HCT116 (cell line): ENCODE measurements at places on chromosomes 4 and X. TPM values are rescaled to one million over a fixed set of nuclear protein-coding genes. Genes with fewer than 3 reads are reported as not detected.

Gene SNCA
- 1.0 TPM for total RNA-seq

Gene TSC22D3
- 24.6 TPM for total RNA-seq

Gene FABP2
- not detected for total RNA-seq

Gene CFAP99
- total RNA-seq = 0.42 TPM

Gene KLF3
- 44.2 TPM for total RNA-seq
